Cortex of kidney (tissue), 1 donor: ENCODE measurements at places on chromosomes 4 and X.

DNA sequence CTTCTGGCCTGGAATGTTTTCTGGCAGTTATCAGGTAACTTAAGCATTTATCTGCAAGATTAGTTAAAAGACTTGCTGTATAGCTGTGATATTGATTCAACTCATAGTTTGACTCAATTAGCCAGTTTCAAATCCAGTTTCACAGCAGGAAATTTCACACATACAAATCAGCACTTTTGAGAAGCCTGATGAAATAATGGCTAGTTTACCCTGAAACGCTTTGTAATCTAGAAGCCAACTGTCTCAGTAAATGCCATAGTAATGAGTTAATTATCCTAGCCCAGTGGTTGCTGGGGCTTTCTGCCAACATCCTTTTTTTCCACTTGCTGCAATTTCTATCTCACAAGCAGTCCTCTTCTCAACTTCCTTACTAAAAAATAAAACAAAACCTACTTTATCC, 53.1 kb downstream of the ARHGEF38 start:
- no peak for DNase-seq

DNA sequence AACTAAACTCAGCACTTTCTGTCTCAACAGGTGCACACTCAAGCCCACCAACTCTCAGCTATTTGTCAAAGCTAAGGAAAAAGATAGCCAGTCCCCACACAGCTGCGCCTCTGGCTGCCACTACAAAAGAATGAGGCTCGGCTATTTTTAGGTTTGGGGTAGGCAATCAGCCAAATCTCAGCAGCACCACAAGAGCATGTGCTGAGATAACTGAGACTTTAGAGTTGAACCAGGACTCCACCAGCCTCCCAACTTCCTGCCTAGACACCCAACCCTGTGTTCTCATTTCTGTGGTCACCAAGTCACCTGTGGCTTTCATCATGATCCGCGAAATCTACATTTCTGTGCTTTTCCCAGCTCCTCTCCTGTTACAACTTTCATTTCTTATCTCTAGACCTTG, 28.0 kb downstream of the DMD start:
- no peak for DNase-seq

- DNase-seq: no peak
Measured at GRCh38 chr4:3462790-3463415, at the start of gene DOK7. Gene DOK7, plus strand, starts transcription at chr4:3463306. Its CDS starts 70 bp downstream, at chr4:3463376.

GRCh38 chr4:44674471-44674870, 3.7 kb upstream of the GUF1 start:
- DNase-seq: no peak

GRCh38 chrX:250965-251364, 30.2 kb upstream of the PLCXD1 start:
- no peak for DNase-seq

DNA sequence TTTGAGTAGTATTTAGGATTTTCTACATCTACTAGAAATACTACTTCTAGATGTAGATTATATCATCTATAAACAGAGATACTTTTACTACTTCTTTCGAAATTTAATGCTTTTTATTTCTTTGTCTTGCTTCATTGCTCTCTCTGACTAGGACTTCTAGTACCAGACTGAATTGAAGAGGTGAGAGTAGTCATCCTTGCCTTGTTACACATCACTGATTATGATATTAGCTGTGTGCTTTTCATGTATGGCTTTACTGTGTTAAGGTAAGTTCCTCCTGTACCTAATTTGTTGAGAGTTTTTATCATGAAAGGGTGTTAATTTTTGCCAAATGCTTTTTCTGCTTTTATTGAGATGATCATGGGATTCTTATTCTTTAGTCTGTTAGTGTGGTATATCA, 19.6 kb upstream of the IL2 start:
- no peak for DNase-seq

GRCh38 chr4:74054483-74055047, 16.1 kb upstream of the CXCL3 start:
- DNase-seq: no peak

DNA sequence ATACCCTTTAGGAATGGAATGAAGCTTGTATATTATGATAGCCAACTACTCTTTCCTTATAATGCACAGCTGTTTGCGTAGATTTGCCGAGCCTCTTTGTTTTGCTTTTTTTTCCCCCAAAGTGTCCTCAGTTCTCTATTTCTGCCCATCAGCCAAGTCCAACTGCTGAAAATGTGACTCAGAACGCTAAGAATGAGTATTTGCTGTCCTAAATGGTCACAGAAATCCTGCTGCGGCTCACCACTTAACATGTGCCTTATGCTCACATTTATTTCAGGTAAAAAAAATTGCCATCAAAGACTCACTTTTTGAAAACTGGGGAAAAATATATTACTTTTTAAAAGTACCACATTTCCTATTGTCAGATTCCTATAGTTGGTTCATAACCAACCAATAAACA, 36.9 kb downstream of the GABRA4 start:
- no peak for DNase-seq

DNA sequence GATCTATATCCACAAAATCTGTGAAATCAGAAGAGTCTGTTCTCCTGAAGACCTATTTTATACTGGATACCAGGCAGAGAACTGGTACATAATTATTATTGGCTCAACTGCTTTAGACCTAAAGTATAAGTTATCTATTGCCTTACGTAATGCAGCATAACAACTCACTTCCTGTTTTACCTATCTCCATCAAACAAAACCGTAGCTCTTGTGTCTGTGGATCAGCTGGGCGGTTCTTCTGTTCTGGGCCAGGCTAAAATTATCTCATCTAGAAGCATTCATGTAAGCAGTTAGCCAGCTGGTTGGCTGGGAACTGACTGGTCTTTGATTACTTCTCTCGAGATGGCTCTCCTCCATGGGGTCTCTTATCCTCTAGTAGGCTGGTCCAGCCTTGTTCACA, 57.8 kb downstream of the PPP1R2C start:
- no peak for DNase-seq

DNA sequence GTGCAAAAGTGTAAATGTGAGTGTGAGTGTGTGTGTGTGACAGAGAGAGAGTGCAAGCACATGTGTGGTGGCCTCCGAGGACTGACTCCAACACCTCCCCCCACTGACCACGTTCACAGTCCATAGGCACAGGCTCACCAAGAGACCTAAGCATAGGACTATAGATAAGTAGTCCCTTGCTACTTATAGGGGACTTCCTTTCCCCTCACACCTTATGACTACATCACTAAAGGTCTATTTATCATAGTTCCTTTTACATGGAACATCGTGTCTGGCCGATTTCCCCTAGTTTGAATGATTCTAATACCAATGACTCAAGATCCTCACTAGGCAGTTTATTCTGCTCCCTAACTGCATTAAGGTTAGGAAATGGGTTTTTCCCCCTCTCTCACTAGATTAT, 17.8 kb downstream of the FRMPD3 start:
- DNase-seq: no peak

DNA sequence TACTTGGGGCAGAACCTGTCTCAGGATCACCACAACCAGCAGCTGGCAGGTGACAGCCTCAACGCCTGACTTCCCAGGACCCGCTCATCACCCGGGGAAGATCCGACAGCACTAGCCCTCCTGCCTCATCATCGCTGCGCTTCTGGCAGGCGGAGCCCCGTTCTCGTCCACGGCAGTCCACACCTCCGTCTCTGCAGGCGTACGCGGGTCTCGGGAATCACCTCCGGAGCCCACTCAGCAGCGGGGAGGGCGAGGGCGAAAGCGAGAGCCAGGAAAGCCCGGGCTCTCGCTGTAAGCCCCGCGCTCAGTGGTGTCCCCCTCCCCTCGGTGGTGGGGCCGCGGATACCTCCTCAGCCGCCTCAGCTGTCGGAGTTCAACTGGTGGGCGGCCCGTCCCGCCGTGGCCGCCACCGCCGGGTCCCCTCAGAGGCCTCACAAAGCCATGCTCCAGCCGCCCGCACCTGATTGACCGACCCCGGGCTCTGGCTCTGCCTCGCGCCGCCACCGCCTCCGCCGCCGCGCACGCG, 518 bp upstream of the CNKSR2 start:
- DNase-seq: no peak

DNA sequence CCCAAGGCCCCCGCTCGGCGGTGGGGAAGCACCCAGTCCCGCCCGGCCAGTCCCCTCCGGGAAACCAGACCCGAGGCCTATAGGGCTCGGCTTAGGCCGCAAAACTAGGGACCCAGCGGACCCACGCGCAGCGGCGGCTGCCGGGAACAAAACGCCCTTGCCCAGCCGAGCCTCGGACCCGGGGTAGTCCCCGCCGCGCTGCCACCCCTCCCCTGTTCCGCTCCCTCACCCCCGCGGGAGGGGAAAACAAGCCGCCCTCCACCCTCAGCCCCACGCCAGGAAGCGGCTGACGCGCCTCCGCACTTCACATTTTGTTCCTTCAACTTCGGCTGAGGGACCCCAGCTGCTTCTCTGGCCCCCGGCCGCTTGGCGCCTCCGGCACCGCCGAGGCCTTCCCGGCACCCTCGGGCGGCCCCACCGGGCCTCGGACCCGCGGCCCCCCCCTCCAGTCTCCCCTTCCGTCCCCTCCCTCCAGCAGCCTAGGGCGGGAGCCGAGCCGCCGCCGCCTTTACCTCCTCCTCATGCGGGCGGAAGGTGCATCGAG, 694 bp downstream of the PDS5A start:
- DNase-seq: peak; percentile 21

- DNase-seq: no peak
Measured at GRCh38 chrX:78534221-78534620, 124.9 kb downstream of the RTL3 start.

GRCh38 chrX:8969378-8969777, 64.5 kb downstream of the FAM9B start:
- no peak for DNase-seq

GRCh38 chr4:150082241-150082640, 4.0 kb downstream of the DCLK2 start:
- no peak for DNase-seq

DNA sequence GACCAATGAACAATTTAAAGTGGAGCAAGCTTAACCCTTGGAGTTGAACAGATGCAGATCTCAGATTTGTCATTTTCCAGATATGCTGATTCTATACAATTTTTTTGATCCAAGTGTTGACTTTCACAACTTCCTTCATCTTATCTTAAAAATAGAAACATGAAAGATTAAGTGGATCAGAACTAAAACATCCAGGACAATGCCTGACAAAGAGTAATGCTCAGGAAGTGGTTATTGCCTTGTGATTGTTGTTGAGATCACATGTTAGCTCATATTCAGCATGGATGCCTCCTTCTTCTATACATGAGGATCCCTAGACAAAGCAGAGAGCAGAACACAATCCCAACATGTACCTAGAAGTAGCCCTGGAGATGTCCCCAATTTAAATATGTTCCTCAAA, 160.9 kb downstream of the PPARGC1A start:
- no peak for DNase-seq

GRCh38 chr4:76747563-76747962, 150.4 kb downstream of the SOWAHB start:
- DNase-seq: no peak

- DNase-seq: no peak
Measured at GRCh38 chrX:46624090-46624786, 50.7 kb downstream of the CHST7 start.

DNA sequence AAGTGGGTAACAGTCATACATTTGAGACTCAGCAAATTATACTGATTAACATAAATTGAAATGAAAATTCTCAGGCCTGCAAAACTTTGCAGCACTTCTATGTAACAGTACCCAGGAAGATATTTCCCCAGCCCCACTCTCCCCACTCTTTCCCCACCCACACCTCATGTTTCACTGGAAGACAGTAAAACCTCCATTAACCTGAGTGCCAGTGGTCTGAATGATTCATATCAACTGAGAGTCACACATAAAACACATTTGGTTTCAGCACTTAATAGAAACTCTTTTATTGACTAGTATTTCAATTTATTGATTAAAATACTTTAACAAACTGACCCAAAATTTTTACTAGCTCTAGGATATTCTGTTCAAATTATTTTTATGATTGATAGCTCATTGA, 6.9 kb downstream of the CXCL6 start:
- no peak for DNase-seq

DNA sequence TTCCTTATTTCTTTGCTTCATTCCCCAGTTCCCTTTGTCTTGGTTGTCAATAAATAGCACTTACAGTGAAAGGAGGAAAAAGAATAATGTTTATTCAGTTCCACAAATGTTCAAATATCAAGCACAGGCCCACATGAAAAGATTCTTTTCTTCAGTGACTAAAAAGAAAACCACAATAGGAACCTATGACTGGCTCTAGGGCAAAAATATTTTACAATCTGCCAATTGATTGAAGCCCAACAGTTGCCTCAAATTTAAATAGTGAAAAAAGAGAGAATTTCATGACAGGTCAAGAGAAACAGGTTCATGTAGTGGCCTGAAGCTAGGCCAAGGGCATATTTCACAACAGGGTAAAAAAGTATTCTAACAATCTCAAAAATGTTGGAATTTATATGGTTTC, 553.8 kb downstream of the CENPC start:
- no peak for DNase-seq

GRCh38 chrX:39788521-39788920, 309.2 kb downstream of the BCOR start:
- DNase-seq: no peak

GRCh38 chr4:79258614-79259176, 67.2 kb downstream of the NAA11 start:
- DNase-seq: no peak

GRCh38 chr4:140697709-140698560, 58.2 kb downstream of the TBC1D9 start:
- DNase-seq: no peak

- DNase-seq: no peak
Measured at GRCh38 chrX:95956745-95957144, 727.9 kb upstream of the DIAPH2 start.

DNA sequence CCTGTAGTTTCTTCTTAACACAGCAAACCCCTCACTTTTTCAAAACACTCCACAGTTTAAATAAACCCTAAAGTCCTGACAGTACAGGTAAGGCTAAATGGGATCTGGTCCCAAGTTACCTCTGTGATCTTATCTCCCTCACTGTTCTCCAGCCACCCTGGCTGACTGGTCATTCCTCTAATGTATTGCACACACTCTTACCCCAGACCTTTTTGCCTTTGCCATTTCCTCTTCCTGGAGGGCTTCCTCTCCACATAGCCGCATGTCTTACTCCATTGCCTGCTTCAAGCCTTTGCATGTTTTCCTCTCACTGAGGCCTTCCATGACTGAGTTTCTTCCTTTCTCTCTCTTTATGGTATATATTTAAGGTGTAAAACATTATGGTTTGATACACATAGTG, 19.5 kb upstream of the ANXA3 start:
- no peak for DNase-seq

DNA sequence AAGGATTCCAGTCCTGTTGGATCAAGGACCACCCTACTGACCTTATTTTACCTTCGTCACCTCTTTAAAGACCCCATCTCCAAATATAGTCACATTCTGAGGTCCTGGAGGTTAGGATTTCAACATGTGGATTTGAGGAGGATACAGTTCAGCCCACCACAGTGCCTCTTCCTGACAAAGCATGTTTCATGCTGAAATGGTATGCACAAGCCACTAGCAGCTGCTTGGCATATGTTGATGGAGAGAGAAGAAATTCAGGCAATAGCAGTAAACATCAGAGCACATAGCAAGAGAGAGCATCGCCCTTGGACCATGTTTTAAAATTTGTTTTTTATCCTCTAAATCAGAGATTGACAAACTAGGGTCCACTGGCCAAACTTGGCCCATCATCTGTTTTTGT, 172.1 kb downstream of the PRKX start:
- DNase-seq: no peak
